ENCODE measurements at places on chromosomes 13 and 19. TPM values are rescaled to one million over a fixed set of nuclear protein-coding genes. Genes with fewer than 3 reads are reported as not detected.

PLEKHG2 gene
- total RNA-seq = 7.8 TPM

ZNF581 gene
- total RNA-seq = 11.5 TPM

DAND5 gene
- total RNA-seq = 0.06 TPM

GAS6 gene
- total RNA-seq = 210 TPM

DPF1 gene
- total RNA-seq = 0.31 TPM

DENND1C gene
- not detected for total RNA-seq

ZNF729 gene
- total RNA-seq = not detected

PRR20B gene
- total RNA-seq = not detected

SLC25A41 gene
- not detected for total RNA-seq

FFAR3 gene
- total RNA-seq = not detected

THSD8 gene
- not detected for total RNA-seq

CGB1 gene
- not detected for total RNA-seq

COX6B1 gene
- total RNA-seq = 295 TPM

KIR2DL4 gene
- not detected for total RNA-seq

PLD3 gene
- total RNA-seq = 169 TPM

COX7A1 gene
- total RNA-seq = 27.5 TPM

ATXN8OS gene
- total RNA-seq = not detected

IL12RB1 gene
- 0.31 TPM for total RNA-seq
